SW 1271 (cell line): ENCODE measurements at places on chromosomes 5 and 9.

GRCh38 chr9:117153021-117153420 lies 261.8 kb downstream of the ASTN2 start:
- no peak for DNase-seq

DNA sequence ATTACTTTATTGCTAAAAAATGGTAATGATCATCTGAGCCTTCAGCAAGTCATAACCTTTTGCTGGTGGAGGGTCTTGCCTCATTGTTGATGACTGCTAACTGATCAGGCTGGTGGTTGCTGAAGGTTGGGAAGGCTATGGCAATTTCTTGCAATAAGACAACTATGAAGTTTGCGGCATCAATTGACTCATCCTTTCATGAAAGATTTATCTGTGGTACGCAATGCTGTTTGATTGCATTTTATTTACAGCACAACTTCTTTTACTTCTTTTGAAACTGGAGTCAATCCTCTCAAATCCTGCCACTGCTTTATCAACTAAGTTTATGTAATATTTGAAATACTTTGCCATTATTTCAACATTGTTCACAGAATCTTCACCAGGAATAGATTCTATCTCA lies 58.3 kb upstream of the ACO1 start:
- DNase-seq = no peak

- DNase-seq = no peak
These were observed 974 bp downstream of the CLINT1 start for GRCh38 chr5:157857816-157858526.

DNA sequence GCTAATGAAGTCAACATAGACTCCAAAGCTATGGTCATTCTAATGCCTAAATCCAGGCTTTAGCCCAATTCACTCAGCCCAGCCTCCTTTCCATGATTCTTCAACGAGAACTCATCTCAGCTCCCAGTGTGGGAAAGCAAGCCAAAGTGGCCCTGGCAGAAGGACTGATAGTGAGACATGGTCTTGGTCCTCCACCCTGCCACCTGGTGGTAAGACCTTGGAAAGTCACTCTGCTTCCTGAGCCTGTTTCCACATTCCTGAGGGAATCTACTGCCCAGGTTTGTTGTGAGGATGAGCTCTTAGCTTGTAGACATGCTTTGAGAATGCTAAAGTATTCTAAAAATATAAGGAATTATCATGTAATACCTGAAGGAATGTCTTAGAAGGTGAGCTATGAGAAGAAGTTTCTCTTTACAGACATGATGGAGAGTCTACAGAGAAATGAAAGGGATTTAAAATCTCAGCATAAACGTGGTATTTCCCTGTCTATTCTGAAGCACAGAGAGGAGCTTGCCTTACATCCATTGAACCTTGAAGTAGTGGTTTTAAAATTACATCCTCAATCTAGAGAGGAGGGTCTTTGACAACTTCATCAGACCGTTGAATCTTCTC lies 173.5 kb downstream of the TRIM32 start:
- DNase-seq = peak; percentile 49

DNA sequence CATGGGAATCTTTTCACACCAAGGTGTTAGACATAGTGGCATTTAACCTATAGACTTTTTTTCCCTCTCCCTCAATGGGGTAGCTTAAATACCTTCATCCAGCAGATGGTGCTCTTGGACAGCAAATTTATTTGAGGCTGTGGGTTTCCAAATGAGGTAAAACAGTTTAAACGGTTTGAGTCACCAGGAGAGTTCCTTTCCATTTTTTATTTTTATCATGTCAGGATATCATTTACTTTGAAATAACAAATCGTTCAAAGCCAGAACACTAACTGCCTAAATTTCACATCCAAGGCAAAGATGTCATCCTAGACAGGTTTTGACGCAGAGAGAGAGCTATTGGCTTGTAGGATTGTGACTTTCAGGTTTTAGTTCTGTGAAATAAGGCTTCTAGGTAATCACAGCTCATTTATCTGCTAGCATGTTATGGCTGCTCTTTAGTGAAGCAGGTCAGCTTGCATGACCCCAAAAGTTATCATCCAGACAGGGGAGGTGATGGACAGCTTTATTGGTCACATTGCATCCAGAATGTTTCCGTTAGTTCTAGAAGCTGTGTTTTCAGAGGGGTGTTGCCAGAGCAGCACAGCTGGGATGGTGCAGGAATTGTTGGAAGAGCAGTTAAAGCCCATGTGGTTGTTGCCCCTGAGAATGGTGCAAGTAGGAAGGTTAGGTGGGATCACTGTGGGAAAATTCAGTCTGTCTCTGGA lies 69.8 kb downstream of the KDM4C start:
- DNase-seq = no peak

GRCh38 chr5:143445776-143446175 lies 42.3 kb upstream of the NR3C1 start:
- no peak for DNase-seq

DNA sequence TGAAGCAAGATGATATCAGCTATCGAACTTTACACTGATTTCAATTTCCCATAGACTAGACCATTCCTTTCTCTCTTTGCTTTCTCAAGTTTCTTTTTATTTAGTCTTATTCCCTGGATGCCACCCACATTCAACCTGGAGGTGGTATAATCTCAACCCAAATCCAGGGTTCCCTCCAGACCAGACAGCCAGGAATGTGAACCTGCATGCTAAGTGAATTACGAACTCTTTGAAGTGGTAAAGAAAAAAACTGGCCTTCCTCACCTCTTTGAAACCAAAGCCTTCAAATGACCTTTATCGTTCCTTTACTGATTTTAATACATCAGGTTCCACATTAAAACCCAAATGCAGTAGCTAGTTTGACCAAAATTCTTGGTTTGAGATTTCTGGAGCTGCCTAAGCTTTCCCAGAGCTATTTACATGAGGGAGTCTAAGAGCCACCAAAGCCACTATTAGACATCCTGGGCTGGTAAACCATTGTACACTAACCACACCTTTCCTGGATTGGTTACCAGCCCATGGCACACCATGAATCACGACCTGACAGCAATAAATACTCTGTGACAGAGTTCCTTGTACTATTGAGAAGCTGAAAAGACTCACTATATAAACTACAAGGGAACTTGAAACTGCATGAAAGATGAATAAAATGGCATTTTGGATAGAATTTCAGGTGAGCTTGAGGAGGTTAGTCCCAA lies 323.7 kb downstream of the ADAMTS6 start:
- DNase-seq = no peak

GRCh38 chr5:159427180-159428012 lies 97.1 kb upstream of the IL12B start:
- no peak for DNase-seq

GRCh38 chr5:172771439-172772111 lies 580 bp upstream of the DUSP1 start:
- DNase-seq = no peak

GRCh38 chr5:115349001-115349817 lies 52.8 kb upstream of the CCDC112 start:
- DNase-seq = peak; percentile 59

- no peak for DNase-seq
These were observed 18.4 kb downstream of the AP3B1 start for GRCh38 chr5:78275998-78276543.
